ENCODE measurements at places on chromosomes 11 and 22.

GRCh38 chr11:13440100-13440855 lies 22.7 kb downstream of the BTBD10 start:
- peak; percentile 92 for DNase-seq

- no peak for DNase-seq
These were observed 189.3 kb upstream of the MTMR2 start for GRCh38 chr11:96113193-96113681.

GRCh38 chr22:17884893-17885292 lies 110.6 kb upstream of the BID start:
- DNase-seq: no peak

- DNase-seq: no peak
These were observed 83.8 kb downstream of the ZNRF3 start for GRCh38 chr22:28967163-28967665.

- no peak for DNase-seq
These were observed 45.4 kb upstream of the MYOD1 start for GRCh38 chr11:17673951-17674350.

GRCh38 chr11:73931039-73931645 lies 19.7 kb upstream of the DNAJB13 start:
- DNase-seq: peak; percentile 56

DNA sequence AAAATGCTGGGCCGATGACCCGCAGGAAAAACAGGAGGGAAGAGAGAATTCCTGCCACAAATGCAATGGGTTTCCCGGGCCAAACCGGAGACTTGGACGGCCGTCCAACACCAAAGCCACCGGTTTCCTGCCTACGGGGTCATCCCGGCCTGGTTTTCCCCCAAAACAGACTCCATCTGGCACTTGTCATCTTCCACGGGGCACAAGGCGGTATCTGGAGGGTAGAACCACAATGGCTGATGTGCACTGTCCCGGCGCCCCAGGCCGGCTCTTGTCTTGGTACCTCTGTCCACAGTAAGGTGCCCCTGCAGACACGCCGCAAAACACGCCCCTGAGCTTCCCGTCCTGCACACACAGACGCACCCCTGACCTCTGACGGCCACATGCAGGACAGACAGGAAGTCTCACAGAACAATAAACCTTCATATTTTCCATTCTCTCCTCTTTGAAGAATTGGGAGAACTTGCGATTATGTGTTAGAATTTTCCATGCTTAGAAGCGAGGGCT lies 20.1 kb downstream of the CELSR1 start:
- no peak for DNase-seq

DNA sequence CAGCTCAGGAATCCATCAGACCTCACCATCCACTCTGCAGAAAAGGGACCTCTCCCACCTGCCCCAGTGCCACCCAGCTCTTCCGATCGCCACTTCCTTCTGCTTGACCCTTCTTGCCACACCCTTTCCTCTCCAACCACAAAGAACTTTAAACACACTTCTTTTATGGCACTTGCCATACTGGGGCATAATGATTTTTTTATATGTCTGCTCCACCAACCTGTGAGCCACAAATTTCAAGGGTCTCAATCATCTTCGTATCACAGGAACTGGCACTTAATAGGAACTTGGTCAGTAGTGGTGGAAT lies 11.7 kb upstream of the MYH9 start:
- DNase-seq: no peak

GRCh38 chr22:39182478-39183030 lies 30.1 kb upstream of the CBX7 start:
- no peak for DNase-seq

GRCh38 chr22:44046485-44047141 lies 22.5 kb downstream of the PARVB start:
- DNase-seq: no peak

DNA sequence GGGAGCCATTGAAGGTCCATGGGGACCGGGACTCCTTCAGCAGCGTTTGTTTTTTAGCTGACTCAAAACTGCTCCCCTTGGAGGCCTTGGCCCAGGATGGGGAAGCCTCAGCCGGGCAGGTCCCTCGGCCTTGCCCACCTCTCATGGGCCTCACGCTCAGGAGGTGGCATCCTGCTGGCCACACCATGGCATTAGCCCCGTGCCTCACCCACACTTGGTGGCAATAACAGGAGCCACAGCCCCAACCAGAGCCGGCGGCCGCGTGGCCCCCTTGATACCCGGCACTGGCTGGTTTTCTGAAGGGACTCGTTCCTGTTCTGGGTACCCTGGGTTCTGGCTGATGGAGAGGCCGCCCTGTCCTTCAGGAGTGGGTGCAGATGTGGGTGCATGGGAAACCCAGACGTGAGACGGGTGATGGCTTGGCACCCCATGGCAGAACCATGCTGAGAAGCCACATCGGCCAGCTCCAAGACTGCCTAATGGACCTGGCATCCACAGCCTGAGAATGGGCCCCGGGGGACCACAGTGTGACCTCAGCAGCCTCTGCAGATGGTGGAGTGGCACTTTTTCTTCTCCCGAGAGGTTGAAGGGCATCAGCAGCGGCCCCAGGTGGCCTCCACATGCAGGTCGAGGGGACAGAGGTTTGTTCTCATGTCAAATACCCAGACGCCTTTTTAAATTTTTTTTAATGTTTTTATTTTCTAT lies 49.8 kb upstream of the PPARA start:
- no peak for DNase-seq

GRCh38 chr11:73461964-73462363 lies 85.8 kb downstream of the RELT start:
- no peak for DNase-seq

- DNase-seq: peak; percentile 8
These were observed 687.2 kb downstream of the OPCML start for GRCh38 chr11:132844956-132845696.

- DNase-seq: no peak
These were observed 8.2 kb downstream of the CREB3L1 start for GRCh38 chr11:46285594-46286033.

GRCh38 chr11:33633251-33634003 lies 67.2 kb downstream of the C11orf91 start:
- DNase-seq: no peak

- no peak for DNase-seq
These were observed 15.2 kb upstream of the PLAAT3 start for GRCh38 chr11:63629426-63629825.

DNA sequence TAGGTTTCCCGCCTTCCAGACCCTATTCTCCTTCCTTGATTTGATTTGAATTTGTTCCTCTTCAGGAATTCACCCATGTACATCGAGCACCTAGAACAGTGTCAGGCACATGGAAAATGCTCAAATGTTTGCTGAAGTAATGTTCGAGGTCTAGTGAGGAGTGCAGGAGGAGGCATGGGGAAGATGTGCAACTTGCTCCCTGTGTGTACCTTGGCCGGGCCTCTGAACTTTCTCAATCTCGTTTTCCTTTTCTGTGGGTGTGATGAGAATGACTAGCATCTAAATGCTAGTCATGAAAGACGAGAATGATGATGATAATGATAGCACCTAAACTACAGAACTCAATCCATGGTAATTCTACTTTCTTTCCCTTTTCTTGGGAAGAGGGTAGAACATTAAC lies 279.1 kb upstream of the PLET1 start:
- DNase-seq: no peak

DNA sequence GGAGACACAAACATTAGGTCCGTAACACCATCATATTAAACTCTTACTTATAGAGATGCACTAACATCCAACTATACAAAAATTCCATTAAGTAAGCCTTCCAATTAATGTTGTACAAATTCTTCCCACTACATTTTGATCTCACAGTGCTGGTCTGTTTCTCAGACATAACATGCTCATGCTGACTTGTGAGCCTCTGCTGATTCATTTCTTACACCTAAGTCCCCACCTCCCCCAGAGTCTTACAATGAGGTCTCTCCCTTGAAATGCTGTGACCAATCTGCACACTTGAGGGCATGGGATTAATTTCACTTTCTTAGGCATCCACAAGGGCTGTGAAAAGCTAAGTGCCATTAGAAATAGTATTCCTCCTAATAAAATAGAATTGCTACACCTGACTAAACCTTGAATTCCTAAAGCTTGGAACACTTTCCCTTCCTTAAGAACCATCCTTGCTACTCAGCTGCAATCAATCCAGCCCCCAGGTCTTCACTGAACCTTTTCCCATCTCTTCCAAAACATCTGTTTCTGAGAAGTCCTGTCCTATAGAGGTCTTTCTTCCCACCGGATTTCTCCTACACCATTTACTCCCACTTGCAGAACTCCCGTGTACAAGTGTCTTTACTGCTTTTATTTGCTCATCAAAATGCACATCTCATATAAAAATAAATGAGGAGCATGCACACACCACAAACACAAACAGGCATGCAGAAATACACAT lies 2.0 kb downstream of the HBG1 start:
- DNase-seq: no peak

DNA sequence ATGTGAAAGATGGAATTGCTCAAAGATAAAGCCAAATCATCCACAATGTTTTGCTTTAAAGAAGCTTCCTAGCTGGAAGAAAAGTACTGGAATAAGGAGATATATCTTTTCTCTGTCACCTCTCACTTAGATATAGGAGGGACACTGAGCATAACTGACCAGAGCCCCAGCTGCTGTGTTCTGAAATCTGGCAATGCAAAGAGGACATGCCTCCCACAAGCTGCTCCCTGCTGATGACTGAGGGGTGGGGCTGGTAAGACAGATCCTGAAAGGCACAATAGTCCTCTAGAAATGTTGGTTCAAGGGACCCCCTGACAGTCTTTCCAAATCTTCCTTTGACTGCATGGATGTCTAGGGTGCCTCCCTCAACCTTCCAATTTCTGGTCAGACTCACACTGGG lies 67.0 kb downstream of the SC5D start:
- no peak for DNase-seq

DNA sequence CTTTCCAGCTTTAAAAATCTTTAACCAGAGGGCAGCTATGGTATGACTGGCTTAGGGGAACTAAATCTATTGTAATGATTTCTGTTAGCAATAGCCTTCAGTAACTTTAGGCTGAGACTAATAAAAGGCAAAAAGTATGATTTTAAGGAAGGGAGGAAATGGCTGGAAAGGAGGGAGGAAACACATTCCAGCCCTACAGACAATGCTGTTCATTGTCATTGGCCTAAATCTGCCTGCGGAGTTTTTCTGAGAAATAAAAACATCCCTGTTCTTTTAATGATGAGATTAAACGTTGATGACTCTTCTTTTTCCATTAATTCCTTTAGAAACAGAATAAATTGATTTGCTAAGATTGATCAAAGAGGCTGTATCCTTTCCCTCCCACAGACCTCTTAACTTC lies 99.6 kb upstream of the GRAMD1B start:
- no peak for DNase-seq

GRCh38 chr11:71209656-71210055 lies 42.7 kb downstream of the SHANK2 start:
- no peak for DNase-seq

- DNase-seq: no peak
These were observed 137.3 kb upstream of the SORL1-AS1 start for GRCh38 chr11:121589946-121590537.

DNA sequence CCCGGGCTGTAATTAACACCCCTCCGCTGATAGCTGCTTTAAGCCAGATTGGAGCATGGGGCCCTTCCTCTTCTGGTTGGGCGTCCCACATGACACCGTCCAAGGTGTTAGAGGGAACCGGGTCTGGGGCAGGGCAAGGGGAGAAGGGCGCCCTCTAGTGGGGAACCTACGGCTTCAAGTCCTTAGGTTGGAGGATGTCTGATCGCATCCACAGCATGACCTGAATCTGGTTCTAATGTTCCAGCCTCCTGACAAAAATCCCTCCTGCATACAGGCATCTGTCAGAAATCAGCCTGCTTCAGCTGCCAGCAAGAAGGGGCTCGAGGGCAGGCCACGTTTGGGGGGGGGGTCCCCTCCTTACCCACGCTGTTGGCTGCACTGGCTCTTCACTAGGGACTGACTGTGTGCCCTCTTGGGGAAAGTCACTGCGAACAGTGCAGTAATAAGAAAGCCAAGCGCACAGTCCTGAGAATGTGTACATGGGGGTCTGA lies 94.2 kb upstream of the TBCEL start:
- DNase-seq: peak; percentile 12

GRCh38 chr11:26106726-26107125 lies 225.2 kb upstream of the ANO3 start:
- no peak for DNase-seq

DNA sequence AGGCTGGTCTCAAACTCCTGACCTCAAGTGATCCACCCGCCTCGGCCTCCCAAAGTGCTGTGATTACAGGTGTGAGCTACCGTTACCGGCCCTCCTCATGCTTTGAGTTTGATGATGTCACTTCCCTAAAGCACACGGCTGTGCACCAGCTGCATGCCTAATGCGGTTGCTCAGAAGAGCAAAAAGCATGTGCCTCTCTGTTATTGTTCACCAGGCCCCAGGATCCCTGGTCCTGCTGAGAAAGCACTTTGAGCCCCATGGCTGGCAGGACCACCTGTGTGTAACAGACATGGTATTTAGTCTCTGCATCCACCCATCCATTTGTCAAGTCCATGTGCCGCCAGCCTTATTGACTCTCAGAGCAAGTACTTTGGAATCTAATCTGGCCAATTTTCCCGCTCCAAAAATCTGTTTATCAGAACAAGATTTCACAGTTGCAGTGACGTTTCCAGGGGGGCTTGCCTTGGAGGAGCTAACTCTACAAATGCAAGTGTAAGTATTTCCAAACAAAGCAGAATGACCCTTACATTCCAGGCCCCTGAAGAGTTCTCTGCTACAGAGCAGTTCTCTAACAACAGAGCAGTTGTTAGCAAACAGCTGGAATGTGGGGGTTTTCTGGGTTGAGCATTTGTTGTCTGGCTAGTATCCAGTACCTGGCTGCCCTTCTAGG lies 89.4 kb downstream of the LDLRAD3 start:
- DNase-seq: no peak

GRCh38 chr11:125358254-125358840 lies 137.7 kb downstream of the FEZ1 start:
- no peak for DNase-seq

DNA sequence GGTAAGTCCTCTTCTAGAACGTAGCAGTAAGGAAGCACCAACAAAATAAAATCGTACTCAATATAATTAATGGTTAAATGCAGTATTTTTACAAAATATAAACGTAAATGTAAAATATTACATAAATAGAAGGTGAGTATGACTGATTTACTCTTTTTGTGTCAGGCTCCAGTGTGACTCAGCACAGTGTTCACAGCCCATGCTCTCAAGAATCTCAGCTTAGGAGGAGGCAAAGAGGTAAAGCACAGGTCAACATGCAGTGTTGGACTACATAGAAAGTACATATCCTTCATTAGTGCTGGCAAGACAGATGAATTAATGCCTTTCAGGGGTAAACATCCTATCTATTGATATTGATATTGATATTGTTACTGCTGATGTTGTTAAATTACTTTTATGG lies 2050.6 kb upstream of the RAG2 start:
- no peak for DNase-seq

GRCh38 chr22:46103664-46104063 lies 46.7 kb upstream of the PPARA start:
- DNase-seq: no peak

- DNase-seq: no peak
These were observed 17.4 kb downstream of the SGSM3 start for GRCh38 chr22:40387746-40388145.

DNA sequence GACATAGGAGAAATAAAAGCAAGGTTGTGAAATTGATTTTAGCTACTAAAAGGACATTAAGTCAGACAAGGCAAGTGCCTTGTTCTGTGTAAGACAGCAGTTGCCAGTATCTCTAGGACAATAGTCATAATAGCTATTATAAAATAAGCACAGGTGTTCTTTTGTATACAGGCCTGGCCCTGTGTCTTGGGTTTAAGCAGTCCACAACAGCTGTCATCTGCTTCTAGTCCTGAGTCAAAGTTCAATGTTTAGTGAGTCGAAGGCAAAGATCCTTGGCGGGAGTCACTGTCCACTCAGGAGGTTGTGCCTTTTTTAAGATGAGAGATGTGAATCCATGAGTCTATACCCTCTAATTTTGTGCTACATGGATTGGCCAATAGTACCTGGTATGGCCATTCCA lies 79.5 kb downstream of the SC5D start:
- no peak for DNase-seq
